ENCODE measurements at places on chromosomes 11 and 22.
A peak's percentile ranks its signal among the peaks of the same experiment; 100 is the strongest.

DNA sequence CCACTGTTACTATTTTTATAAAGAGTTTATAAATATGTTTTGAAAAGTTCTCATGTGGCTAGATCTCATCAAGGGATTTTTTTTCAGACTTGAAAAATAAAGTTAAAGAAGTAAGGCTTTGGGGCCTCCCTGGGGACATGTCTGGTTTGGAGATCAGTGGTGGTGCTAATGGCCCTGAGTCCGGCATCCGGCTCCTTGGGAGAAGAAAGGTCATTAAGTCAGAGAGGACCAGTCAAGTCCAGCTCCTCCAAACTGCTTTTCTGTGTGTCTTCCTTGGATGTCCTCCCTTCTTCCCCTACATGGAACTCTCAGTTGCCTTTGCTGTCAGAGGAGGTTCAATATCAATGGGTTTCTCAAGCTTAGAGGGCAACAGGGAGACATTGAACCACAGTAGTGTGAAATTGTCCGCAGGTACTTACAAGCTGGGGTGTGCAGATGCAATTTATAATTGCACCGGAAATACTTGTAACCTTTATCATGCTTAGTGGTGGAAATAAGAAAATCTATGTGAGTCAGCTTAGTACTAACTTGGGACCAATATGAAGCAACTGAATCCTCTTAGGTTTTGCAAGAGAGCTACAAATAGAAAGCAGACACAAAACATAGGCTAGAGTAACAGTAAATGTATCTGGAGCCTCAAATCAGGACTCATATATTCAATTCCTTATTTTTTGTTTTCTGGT is 144.3 kb downstream of the TEAD1 start:
- DNase-seq, result peak; percentile 89

DNA sequence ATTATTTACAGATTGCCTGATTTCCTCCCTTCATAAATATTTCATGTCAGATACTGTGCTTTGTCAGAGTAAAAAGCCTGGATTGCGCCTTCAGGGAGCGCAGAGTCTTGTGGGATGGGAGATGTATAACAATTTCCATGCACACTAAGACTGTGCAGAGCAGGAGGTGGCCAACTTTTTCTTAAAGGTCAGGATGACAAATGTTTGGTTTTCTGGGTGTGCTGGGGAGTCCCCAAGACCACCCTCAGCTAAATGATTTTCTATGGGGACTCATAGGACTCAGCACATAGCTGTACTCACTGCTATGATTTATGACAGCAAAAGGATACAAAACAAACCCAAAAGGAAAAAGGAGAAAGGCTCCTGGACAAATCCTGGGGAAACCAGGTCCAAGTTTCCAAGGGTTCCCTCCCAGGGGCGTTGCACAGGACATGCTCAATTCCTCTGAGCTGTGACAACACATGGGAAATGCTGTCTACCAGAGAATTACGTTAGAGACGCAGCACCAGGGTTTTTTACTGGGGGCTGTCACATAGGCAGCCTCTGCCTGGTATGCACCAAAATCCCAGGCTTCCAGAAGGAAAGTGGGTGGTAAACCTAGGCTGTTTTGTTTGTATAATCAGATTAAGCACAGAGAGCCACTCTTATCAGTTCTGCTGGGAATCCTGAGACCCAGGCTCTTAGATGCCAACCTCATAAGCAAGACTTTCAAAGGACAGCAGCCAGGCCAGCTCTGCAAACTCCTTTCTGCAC is 59.1 kb downstream of the CSNK2A3 start:
- DNase-seq, result no peak

DNA sequence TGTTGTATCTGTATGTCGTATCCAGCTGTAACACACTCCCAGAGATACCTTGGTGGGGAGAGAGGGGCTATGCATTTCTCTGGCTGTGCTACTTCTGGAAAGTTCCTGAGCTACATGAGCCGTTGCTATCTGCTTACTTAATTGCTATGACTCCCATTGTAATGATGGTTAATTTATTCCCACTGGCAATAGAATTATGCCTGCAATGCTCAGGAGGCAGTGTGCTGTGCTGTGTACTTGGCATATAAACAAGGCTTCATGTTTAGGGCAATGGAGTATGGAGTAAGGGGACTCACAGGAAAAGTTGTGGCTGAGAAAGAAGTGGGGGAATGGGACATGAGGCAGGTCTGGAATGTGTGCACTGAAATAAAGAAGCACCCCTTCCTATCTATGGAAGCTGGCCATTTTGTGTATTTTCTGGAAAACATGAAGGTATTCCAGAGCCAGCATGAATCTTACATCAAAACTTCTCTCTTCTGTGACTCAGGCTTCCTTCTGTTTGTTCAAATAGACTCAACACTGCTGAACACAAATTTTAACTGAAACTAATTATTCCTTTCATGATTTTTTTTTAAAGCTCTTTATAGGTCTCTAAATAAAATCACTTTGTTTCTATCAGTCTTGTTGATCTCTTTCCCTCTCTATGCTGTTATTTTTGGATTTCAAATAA is 40.6 kb downstream of the CD44 start:
- peak; percentile 55 for DNase-seq

- DNase-seq, result peak; percentile 4
Measured at GRCh38 chr22:39917776-39918495, 17.1 kb downstream of the GRAP2 start.

GRCh38 chr22:19127329-19128008 is 3.6 kb upstream of the TSSK2 start:
- no peak for DNase-seq

GRCh38 chr11:91850021-91850420 is 374.6 kb upstream of the FAT3 start:
- no peak for DNase-seq

DNA sequence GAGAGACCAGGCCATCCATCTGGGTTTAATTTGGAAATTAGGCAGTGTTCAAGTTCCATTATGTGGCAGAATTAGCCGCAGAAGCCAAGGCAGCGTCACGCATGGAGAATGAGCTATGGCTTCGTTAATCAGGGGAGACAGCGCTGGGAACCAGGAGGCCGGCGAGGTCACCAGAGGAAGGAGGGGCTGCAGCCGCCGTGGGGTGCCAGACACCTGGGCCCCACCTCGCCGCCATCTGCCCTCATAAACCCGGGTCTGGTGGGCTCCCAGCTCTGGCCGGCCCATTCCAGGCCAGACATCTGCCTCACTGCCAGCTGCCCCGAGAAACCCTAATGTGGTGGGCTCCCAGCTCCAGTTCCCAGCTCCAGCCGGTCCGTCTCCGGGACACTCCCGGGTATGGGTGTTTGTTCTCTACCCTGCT is 676.9 kb downstream of the BRD1 start:
- DNase-seq, result no peak

- DNase-seq, result no peak
Measured at GRCh38 chr22:20420157-20420842, 17.3 kb downstream of the SCARF2 start.

DNA sequence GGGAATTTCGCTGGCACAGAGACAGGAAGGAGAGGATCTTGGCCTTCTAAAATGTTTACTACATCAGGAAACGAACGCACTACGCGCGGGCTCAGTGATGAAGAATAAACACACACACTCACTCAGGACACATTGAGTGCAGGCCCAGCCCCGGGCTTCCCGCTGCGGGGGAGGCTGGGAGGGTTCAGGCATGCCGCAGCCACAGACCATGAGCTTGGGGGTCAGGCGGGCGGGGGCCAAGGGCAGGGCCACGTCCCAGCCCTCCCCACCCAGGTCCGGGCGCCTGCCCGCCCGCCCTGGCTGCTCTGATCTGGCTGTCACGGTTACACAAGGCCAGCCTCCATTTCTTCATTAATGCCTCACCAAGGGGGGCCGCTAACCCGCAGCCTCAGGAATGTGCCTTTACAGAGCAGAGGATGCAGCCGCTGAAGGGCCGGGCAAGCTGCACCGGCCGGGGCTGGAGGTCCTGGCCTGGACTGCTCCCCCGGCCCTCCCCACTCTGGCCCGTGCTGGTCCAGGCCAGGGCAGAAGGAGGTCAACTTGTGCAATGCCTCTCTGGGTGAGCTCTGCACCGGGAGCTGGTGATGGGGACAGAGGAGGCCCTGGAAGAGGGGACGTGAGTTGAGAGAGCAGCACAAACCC is 41.7 kb downstream of the IGF2 start:
- DNase-seq, result peak; percentile 88

GRCh38 chr11:38791346-38791961 is 2193.4 kb upstream of the RAG2 start:
- peak; percentile 61 for DNase-seq

GRCh38 chr11:48052183-48053044 is 72.1 kb downstream of the PTPRJ start:
- DNase-seq, result peak; percentile 76

GRCh38 chr22:25627271-25627852 is 62.9 kb downstream of the GRK3 start:
- no peak for DNase-seq

DNA sequence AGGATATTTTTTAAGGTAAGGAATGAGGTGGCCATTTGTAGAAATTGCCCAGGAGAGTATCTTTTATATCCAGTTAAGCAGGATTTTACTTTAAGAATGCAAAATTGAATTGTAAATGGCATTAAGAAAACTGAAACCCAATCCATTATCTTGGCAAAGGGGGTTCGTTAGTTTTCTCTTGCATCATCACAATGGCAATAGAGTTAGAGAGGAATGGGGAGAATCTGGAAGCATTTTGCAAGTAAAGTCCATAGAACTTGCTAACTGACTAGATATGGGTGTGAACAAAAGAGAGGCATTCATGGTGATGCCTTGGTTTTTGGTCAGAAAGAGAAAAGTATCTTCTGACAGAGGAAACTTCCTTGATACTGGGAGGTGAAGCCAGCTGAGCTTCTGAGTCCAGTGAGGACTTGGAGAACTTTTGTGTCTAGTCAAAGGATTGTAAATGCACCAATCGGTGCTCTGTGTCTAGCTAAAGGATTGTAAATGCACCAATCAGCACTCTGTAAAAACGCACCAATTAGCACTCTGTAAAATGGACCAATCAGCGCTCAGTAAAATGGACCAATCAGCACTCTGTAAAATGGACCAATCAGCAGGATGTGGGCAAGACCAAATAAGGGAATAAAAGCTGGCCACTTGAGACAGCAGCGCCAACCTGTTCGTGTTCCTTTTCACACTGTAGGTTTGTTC is 3.6 kb upstream of the CCDC117 start:
- no peak for DNase-seq

- DNase-seq, result no peak
Measured at GRCh38 chr11:42490506-42490905, 821.3 kb upstream of the API5 start.

GRCh38 chr11:44916801-44917385 is 33.8 kb downstream of the TP53I11 start:
- DNase-seq, result no peak

DNA sequence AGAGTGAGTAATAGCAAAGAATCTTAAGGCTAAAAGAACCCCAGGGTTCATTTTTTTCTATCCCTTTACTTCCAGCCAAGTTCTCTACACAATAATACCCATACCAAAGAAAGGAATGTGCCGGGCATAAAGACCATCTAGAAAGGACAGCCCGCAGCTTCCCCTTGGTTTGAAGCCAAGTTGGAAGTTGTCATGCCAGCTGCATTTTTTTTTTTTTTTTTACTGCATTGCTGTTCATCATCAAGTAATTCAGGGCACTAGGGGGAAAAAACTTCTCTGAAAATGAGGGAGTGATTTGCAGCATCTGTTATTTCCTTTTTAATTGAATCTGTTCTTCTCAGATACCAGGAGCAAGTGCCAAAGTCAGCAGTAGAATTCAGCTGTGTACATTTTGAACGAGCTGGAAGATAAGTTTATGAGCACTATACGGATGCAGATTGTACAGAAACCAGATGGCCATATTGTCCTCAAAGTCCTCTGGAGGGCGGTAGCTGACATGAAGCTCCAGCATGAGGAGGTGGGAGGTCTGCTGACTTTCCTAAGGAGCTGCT is 56.4 kb downstream of the UBASH3B start:
- DNase-seq, result peak; percentile 53

GRCh38 chr22:36806835-36807234 is 10.0 kb downstream of the PVALB start:
- no peak for DNase-seq

DNA sequence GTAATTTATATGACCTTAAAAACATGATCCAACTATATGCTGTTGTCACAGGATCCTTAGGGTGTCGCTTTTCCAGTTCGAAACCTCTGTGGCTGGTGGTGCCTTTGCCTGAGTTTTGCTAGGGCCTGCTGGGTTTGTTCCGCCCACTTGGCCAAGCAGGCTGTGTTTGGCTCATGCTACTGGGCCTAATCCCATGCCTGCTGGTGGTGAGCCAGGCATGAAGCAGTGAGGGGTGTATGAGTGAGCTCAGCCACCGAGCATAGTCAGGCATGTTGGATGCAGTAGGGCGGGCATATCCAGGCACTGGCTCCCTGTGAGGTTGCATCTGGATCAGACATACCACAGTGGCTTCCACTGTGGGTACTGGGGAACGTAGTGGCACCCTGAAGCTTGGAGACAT is 16.3 kb downstream of the NPAT start:
- DNase-seq, result no peak

DNA sequence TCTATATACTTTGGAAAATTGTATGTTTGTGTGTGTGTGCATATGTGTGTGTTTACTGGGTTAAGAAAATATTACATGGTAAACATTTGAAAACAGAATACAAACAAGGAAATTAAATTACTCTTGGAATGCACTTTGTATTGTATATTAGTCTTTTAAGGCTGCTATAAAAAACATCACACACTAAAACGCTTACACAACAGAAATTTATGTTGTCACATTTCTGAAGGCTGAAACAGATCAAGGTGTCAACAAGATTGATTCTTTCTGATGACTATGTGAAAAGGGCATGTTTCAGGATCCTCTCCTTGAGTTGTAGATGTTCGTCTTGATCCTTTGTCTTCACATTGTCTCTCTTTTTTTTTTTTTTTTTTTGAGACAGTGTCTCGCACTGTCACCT is 149.1 kb upstream of the CNTN5 start:
- DNase-seq, result no peak

DNA sequence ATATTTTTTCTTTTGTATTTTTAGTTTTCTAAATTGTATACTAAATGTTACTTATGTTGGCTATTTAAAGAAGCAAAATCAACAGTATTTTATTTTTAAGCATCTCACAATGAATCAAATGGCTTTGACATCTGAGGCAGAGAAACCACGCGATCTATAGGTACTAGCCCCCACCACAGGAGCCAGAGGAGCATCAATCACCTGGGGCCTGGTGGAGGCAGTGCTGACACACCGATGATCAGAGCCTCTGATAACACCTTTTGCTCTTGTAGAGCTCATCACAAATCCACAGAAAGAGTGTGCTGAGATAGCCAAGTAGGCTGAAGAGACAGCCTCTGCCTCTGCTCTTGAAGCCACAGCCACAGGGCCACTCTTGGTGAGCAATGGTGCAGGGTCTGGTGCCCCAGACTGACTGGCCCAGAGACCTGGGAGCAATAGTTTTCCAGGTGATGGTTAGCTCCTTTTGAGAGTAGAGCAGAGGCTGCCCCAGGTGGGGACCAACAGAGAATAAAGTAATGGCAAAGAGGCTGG is 25.2 kb downstream of the HIRA start:
- DNase-seq, result no peak

- DNase-seq, result no peak
Measured at GRCh38 chr11:43410394-43410793, 51.7 kb downstream of the TTC17 start.

DNA sequence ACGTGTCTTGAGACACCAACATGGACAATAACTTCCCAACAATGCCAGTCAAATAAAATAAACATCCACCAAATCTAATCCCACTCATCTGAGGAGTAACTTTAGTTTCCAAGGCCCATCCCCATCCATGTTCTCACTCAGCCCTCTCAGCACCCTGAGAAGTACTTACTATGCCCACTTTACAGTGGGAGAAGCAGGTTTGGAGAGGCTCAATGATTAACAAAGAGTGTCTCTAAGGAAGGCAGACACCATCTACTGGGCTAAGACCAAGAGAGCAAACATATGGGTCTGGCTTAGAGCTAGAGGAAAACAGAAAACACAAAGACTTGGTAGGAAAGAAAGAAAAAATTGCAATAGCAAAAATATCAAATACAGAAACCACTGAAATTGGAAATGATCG is 11.3 kb downstream of the POLDIP3 start:
- no peak for DNase-seq

Measured in fibroblast of skin of right biceps (primary cell).